ENCODE measurements at places on chromosomes 16 and 17.

- DNase-seq, result peak; percentile 85
These were observed 4.1 kb upstream of the C1QTNF1 start for GRCh38 chr17:79019632-79020584.

DNA sequence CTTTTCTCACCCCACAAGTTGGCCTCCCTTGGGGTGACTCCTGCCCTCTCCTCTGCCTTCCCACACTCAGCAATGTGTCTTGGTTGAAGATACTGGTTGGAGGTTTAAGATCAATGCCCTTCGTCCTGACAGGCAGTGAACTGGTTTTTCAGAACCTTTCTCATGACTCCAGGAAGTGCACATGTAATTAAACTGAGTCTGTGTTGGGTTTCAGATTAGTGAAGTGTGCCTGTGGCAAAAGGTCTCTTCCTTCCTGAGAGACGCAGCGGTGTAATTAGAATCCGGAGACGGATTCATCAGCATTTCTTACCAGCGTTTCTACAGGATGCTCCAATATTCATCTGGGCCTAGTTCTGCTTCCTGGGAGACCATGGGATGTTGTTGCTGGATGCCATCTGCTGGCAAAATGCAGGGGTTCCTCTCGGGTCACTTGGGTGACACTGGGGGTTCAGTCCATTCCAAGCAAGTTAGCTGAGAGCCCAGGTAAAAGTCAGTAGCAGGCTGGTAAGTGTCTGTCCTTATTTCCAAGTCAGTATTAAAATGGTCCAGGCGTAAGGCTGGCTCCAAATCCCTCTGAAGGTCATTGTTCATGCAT, 233.3 kb downstream of the XYLT1 start:
- DNase-seq, result no peak

DNA sequence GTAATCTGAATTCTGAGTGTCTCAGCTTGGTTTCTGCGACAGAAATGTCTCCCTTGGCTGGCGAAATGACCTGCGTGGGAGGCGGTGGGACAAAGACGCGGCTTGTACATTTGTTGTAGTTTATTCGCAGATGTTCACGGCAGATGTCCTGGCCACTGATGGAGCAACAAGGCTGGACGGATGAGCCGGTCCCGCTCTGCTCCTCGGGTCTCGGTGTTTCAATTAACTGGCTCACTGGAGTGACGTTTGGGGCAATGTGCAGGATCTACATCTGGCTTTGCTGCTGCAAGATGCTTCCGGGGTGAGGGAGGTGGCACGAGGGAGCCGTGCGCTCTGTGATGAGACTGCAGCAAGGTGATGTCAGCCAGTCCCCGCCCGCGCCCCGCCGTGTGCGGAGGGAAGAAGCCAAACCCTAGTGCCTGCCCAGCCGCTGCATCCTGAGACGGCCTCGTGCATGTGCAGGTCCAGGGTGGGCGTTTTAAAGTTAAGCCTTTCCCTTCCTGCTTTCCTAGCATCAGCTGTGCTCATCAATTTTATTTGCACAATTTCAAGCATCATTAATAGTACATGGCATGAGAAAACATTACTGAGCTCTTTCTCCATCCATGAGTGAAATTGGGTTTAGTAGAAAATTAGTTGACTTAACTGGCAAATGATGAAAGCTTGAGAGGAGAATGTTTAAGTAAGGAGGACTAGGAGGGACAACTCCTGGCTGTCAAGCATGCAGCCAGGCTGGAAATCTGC, 44.4 kb downstream of the MGAT5B start:
- DNase-seq, result no peak

GRCh38 chr17:41178843-41179616, 1.0 kb upstream of the KRTAP4-2 start:
- peak; percentile 23 for DNase-seq

DNA sequence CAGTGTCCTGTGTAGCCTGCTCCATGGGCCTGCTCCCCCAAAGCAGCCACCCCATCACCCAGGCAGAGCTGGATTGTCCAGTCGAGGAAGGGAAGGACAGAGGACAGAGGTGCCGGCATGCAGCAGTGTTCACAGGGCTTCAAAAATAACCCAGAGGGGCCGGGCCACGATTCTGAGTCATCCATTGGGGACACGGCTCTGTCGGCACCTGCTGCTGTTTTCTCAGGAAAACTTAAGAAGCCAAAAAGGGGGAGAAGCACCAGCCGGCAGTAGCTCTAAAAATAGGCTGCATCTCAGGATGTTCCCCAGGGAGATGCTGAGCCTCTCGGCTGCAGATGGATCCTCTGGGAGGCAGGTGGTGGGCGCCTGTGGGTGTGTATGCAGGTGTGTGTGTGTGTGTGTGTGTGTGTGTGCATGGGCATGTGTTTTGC, 1.6 kb downstream of the CA7 start:
- no peak for DNase-seq

DNA sequence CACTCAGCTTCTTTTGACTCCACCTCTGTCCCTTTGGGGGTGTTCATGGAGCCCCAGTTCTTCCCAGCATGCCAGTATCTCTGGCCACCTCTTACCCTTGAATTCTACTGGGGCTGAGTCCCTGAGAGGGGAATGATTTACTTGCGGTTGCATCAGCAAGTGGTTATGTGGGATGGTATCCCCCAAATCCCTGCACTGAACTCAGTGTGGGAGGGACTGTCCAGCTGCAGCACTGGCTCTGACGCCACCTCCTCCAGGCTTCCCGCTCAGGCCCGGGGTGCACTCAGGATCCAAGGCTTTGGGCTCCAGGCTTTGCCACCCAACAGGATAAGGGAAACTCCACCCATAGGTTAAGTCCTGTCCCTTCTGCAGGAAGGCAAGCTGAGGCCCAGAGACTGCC, 21.1 kb upstream of the BRD7 start:
- DNase-seq, result no peak

Data from epithelial cell of esophagus (primary cell).